Calu3 (cell line): ENCODE measurements at places on chromosomes 11 and 22. TPM values are rescaled to one million over a fixed set of nuclear protein-coding genes. Genes with fewer than 3 reads are reported as not detected.

- peaks cover 13% of the 10 kb centered on the region for H3K36me3 ChIP-seq
- peak overlapping the region; percentile 89 for H3K27ac ChIP-seq
- DNase-seq, result peak; percentile 8
- H3K4me3 ChIP-seq, result peak overlapping the region; percentile 50
Observed at GRCh38 chr11:43736502-43737200, 56.1 kb downstream of the HSD17B12 start.

The CST6 gene
- 21.5 and 27.2 TPM in 2 replicates for total RNA-seq

- no peak overlapping the region for H3K27ac ChIP-seq
- H3K36me3 ChIP-seq, result no peaks in the 10 kb centered on the region
- DNase-seq, result no peak
- peaks cover 21% of the 10 kb centered on the region for H3K27me3 ChIP-seq
Observed at GRCh38 chr11:7683571-7683970, 10.3 kb upstream of the CYB5R2 start.

GRCh38 chr22:42700901-42701300 lies 19.8 kb downstream of the A4GALT start:
- peaks cover 5% of the 10 kb centered on the region for H3K36me3 ChIP-seq
- no peaks in the 10 kb centered on the region for H3K27me3 ChIP-seq
